Hematopoietic multipotent progenitor cell treated with erythropoietin and hydrocortisone succinate and interleukin-3 and kit ligand, for 15 days (in vitro differentiated cells): ENCODE measurements at places on chromosomes 6 and 20.

GRCh38 chr6:470051-470900 is 78.7 kb downstream of the IRF4 start:
- no peak for DNase-seq

- DNase-seq: no peak
Measured at GRCh38 chr6:163793011-163793983, 378.8 kb downstream of the QKI start.

DNA sequence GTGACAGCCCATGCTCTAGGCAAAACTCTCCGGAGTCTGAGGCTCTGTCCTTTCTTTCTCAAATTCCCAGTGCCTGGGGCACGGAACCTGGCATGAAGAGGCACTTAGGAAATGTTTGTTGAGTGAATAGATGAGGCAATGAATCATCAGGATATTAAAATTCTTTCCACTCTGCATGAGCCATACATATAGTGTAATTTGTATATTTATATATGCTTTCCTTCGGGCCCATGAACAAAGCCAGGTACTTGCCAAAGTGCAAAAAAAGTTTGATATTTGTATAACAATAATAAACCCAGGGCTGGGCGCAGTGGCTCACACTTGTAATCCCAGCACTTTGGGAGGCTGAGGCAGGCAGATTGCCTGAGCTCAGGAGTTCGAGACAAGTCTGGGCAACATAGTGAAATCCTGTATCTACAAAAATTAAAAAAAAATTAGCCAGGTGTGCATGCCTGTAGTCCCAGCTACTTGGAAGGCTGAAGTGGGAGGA is 212.3 kb upstream of the ZNF217 start:
- no peak for DNase-seq

DNA sequence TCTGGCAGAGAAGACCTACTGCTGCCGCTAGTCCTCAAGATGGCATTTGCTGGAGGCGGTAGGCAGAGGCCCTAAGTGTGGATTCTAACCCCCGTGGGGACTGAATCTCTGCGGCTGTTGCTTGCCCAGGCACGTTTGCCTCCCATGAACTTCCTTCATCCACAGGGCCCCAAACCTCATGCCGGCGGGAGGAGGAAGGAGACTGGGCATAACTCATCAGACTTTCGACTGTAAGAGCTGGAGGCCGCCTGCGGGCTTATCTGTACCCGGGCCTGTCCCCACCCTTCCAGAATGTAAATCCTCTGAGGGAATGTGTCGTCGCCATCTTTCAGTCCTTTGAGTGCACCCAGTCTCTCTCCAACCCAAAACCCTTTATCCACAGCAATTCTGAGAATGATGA is 990 bp downstream of the ZFP57 start:
- DNase-seq: no peak

- no peak for DNase-seq
Measured at GRCh38 chr6:56875961-56876360, 78.9 kb upstream of the BEND6 start.

- DNase-seq: no peak
Measured at GRCh38 chr6:110269623-110270022, 88.5 kb downstream of the METTL24 start.

DNA sequence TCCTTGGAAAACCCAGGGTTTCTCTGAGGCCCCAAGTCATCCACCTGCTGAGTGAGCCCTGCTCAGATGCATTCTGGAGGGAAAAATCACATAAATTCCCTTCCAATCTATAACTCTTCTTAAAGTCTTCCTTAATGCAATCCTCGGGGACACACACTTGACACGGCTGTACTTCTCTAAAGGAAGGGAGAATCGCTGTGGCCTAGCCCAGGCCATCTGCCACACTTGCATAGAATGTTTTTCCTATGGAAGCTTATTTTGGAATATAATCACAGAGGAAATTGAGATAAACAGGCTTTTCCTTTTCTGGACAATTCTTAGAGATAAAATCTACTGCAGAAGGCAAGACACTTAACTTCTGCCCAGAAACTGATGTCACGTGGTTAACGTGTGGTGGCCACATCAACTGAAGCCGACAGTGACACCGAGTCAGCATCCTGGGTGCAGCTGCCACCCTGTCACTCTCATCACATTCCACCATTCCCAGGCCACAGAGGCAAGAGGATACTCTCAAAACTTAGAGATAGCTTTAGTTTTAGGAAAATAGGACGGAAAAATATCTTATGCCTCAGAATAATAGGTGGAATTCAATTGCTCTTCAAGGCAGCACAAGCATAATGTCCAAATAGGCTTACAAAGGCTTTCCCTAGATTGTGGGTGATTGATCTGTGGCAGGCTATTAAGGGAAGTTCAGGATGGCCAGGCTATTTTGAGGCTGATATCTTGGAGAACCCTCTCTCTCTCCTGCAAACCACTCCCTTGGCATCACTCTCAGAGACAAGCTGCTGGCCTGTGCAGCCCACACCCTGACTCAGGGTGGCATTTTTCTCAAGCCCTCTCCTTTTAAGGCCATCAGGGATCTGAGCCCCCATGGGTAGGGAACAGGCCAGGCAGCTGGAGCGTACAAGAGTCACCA is 29.6 kb downstream of the PSMB1 start:
- DNase-seq: no peak

DNA sequence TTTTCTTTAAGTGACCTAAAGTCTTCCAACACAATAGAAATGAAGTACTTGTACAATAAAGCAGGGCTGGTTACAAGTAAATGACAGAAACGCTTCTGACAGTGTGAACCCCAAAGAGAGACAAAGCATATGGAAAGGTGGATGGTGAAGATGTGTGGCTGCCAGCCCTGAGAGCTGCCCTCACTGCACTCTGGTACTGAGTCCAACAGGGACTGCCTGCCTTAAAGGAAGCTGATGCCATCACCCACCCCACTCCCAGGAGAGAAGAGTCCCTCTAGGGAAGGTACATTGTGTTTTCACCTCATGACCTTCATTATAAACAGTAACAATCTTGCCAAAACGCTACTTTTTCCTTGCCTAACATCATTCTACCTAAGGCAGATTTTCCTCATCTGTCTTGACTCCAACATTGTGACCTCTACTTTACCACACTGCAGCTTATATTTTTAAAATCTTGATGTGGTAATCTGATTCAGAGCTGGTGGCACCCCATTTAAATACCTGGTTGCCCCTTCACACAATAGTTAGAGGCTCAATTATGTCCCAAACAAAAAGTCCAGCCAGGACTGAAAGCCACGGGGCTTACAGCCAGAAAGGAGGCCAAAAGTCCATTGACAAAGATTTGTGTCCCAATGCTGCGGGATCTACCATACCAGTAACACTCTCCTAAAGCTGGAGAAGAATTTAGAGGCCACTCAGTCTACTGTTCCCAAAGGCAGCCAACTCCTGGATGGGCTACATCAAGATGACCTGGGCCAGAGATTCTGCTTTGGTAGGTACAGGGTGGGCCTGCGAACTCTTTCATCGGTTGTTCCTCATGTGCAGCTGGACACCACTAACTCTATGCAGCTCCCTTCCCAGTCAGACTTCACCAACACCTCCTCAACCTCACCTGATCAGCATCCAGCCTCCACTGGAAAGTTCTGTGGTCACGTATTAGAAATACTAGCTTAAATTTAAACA is 4.4 kb downstream of the APMAP start:
- no peak for DNase-seq

GRCh38 chr6:17115251-17116116 is 13.6 kb downstream of the STMND1 start:
- no peak for DNase-seq

DNA sequence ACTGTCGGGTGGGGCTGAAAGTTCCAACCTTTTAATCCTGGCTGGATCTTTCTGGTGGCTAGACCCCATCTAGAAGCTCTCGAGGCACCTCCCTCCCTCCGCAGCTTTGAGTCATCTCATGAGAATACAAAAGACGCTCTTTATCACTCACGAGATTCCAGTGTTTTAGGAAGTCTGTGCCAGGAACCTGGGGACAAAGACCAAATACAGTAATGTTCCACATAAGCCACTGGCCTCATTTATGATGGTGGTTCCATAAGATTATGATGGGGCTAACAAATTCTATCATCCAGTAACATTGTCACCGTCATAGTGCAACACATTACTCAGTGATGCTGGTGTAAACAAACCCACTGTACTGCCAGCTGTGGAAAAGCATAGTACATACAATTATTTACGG is 48.7 kb downstream of the NCOA7 start:
- DNase-seq: no peak

- DNase-seq: no peak
Measured at GRCh38 chr6:44110005-44110676, 17.1 kb downstream of the MRPL14 start.

DNA sequence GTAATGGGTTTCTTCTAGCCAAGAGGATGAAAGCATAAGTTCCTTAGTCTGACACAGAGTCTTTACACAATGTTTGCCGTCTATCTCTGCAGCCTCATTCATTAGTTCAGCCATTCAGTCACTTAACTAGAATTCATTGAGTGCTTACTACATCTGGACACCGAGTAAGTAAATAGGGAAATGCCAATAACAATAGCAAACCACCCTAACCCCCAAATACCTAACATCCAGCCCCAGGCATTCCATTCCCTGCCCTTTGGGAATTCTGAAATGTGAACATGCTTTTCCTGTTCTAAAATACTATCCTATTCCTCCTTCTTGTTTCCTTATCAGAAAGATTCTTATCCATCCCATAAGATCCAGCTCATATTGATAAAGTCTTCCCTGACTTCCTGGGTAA is 277.6 kb upstream of the RNF217 start:
- no peak for DNase-seq

DNA sequence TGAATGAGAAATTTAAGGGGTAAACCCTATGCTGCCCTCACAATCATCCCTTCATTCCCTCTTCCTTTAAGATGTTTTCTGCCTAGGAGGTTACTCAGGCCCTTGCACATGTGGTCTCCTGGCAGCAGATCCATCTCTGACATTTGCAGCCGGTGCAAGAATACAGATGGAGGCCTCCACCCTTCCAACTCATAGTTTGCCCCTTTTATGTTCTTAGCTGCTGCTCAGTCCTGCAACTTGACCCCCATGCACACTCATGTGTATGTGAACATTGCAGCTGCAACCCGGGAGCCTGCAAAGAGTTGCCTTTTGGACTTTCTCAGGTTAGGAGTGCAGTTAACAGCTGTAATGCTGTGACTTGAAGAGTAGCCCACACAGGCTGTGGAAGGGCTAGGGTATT is 131.9 kb upstream of the SGK1 start:
- DNase-seq: no peak

DNA sequence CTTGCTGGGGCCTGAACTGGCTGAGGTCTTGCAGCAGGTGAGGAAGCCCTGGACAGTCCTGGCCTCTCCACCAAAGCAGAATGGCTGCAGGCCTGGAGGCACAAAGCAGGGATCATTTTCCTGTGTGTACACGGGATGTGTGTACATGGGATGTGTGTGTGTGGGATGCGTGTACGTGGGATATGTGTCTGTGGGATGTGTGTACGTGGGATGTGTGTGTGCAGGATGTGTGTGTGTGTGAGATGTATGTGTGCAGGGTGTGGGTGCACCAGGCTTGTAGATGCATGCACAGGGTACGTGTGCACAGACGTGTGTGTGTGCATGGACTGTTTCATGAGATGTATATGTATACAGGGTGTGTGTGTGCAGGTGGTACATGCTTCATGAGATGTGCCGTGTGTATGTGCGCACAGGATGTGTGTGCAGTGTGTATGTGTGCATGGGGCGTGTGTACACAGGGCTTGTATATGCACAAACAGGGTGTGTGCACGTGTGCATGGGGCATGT is 7.9 kb upstream of the CHRNA4 start:
- DNase-seq: no peak

GRCh38 chr20:62304331-62305148 is 1.7 kb downstream of the ADRM1 start:
- no peak for DNase-seq

DNA sequence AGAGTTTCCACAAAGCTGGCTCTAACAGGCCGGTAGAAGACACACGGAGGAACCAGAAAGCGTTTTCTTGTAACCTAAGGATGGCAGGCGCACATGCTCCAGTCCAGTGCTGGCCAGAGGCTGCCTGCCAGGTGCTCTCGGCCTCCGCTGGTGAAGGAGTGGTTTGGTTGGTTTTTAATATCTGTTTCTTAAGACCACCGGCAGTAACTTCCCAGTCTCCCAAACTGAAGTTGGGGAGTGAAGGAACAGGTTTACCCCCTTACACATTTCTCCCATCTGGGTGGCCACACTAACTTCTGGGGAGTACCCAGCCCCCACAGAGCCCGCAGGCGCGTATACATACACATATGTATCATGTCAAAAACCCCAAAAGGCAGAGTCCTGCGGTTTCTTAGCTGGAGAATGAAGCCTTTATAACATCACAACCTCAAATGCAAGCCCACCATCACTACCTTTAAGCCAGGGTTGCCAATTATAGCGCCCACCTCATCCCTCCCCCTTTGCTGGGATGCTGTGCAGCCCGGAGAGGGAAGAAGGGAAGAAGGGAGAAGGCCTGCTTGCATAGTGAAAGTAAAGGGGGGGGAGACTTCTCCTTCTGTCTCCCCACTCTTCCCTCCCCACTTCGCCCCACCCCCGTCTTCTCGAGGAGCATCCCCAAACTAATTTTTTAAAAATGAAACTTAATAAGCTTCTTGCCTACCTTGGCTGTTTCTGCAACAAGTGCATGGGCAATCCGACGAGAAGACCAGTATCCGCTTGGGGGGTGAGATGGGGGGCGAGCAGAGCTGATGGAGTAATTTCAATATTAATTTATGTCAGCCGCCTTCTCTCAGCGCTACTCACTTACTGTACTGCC is 1.0 kb downstream of the TRERF1 start:
- no peak for DNase-seq

GRCh38 chr6:69027861-69028260 is 392.8 kb downstream of the ADGRB3 start:
- no peak for DNase-seq

DNA sequence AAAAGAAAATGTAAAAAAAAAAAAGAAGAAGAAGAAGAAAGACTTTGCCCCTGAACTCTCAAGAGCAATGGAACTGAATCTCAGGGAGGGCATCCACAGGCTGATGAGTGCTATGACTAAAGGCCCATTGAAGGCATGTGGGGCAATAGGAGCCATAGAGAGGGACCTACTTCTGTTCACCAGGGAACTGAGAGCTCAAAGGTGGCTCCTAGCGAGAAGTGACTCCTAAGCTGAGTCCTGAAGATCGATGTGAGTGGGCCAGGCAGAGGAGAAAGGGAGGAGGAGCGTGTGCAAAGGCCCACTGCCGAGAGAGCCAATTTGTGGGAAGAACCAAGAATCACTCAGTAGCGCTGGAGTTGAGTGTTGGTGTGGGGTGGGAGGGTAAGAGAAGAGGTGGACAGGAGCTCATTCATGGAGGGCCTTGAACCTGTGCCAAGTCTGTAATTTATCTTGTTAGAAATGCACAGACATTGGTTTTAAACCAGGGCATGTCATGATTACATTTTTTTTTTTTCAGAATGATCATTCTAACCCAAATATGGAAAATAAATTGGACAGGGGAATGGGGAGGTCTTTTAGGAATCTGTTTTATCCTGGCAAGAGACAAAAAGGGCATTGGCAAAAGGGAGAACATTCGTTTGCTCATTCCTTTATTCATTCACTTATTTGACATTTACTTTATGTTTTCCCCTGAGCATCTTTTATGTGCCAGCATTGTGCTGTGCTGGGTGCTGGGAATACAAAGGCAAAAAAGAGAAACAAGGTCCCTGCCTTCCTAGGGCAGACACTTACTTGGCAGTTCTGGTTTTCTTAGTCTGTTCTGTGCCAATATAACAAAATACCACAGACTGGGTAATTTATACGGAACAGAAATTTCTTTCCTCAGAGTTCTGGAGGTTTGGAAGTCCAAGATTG is 67.4 kb upstream of the DSP start:
- DNase-seq: peak; percentile 14
